Activated CD4-positive, alpha-beta T cell treated with anti-CD3 and anti-CD28 coated beads, Interleukin-2, Interleukin-6, amounts not matched to agents 100 ng/mL and 50 ng/mL, durations not matched to agents 16 hours and 8 hours (primary cell): ENCODE measurements at places on chromosomes 5 and 9.

GRCh38 chr9:112249277-112249676, 74.2 kb upstream of the SUSD1 start:
- DNase-seq = peak; percentile 12

DNA sequence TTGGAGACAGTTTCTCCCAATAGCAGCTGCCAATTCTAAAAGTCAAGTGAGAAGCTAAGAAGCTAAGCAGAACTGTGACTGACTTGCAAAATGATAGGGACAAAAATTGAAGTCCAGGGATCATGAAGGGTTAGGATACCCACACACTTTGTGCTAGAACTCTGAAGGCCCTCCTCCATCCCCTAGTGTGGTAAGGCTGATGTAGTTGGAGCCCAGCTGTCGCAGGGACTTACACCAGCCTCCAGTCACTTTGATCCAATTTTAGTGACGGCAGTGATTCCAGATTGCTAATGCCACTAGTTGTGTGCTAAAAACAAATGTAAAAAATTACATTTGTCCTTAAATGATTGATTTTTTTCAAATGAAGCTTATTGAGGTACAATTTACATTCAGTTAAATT, 742.7 kb upstream of the ZNF608 start:
- DNase-seq = no peak

- DNase-seq = no peak
Observed at GRCh38 chr9:36154331-36154952, 14.7 kb upstream of the CCIN start.

GRCh38 chr5:133426264-133426663, 186.1 kb downstream of the FSTL4 start:
- DNase-seq = no peak

DNA sequence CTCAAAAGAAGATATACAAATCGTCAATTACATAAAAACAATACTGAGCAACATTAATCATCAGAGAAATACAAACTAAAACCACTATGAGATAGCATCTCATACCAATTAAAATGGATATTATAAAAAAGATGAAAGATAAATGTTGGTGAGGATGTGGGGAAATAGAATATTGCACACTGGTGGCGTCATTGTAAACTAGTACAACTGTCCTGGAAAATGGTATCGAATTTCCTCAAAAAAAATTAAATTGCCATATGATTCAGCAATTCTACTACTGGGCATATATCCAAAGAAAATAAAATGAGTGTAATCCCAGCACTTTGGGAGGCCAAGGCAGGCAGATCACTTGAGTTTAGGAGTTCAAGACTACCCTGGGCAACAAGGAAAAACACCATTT, 326.0 kb upstream of the FTMT start:
- no peak for DNase-seq

GRCh38 chr9:125932012-125932411, 184.8 kb downstream of the PBX3 start:
- no peak for DNase-seq

- DNase-seq = no peak
Observed at GRCh38 chr9:133692364-133692985, 45.7 kb downstream of the SARDH start.

DNA sequence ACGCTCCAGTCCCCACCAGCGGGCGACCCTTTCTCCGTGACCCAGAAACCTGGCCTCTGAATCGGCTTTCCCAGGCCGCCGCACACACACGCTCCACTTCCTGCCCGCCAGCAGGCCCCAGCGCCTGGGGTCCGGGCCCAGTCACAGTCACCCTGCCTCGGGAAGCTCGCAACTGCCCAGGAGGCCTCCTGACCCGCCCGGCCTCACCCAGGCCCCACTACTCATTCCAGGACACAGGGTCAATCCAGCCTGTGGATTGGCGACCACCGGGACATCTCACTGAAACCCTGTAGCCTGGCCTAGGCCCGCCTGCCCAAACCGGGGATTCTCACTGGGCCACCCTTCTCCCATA, 2.7 kb upstream of the IRX4 start:
- DNase-seq = no peak

GRCh38 chr5:151469992-151470391, 22.6 kb downstream of the SLC36A1 start:
- DNase-seq = no peak
